ENCODE measurements at places on chromosomes 6 and 20.

- DNase-seq, result no peak
Observed at GRCh38 chr6:7557652-7558051, 16.2 kb downstream of the DSP start.

DNA sequence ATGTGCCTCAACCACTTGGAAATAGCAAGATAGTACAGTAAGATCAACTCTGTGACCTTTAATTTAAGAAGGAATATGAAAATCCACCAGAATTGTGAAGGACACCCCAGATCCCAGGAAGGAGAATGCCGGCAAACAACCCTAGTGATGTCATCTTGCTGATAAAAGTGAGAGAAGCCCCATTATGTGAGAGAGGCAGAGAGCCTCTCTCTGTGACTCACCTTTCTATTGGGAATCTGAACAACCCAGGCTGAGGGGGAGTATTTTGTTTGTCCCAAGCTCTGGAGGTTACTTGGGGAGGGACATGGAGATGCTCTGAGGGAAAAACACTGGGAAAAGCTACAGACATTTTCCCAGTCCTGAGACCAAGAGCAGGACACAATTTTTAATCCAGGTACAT lies 188.3 kb upstream of the FERMT1 start:
- DNase-seq, result no peak

GRCh38 chr6:44404022-44404714 lies 16.7 kb downstream of the CDC5L start:
- no peak for DNase-seq

GRCh38 chr20:16616317-16616716 lies 43.1 kb upstream of the KIF16B start:
- DNase-seq, result no peak

DNA sequence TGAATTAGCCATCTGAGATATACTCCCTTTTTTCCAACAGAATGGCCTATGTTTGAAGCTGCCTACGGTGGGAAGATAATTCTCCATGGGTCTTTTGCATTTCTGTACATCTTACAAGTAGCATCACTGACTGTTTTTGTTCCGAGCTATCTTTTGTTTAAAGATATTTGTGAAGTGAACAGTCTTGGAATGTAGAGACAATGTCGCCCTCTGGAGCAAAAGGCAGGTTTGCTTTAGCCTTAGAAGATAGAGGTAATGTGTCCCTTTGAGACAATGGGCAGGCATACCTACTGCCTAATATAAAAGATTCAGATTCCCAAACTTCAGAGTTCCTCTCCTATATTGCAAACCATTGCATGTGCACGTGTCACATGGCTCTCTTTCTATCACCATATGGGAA lies 347.8 kb upstream of the CNR1 start:
- DNase-seq, result no peak

DNA sequence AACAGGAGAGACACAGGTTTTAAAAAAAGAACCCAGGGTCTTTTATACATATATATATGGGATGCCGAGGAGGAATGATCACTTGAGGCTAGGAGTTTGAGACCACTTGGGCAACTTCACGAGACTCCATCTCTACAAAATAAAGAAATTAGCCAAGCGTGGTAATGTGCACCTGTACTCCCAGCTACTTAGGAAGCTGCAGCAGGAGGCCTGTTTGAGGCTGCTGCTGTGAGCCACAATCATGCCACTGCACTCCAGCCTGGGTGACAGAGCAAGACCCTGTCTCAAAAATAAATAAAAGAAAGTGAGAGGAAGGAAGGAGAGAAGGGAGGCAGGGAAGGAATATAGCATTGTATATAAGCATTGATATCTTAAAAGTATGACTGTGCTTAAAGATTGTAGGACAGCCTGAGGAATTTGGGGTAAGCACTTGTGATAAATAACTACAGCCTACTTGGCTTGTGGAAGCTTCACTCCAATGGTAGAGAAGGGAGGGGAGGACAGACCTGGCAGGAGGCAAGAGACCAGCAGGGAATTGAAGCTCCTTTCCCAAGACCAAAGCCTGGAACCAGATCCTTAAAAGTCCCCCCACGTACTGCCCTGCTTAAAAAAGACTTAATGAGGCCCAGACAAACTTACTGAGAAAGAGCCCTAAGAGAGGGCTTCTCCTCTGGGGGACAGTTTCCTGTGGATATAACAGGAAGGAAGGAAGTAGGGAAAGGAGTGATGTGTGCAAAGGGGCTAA lies 2.5 kb upstream of the SNTA1 start:
- no peak for DNase-seq

DNA sequence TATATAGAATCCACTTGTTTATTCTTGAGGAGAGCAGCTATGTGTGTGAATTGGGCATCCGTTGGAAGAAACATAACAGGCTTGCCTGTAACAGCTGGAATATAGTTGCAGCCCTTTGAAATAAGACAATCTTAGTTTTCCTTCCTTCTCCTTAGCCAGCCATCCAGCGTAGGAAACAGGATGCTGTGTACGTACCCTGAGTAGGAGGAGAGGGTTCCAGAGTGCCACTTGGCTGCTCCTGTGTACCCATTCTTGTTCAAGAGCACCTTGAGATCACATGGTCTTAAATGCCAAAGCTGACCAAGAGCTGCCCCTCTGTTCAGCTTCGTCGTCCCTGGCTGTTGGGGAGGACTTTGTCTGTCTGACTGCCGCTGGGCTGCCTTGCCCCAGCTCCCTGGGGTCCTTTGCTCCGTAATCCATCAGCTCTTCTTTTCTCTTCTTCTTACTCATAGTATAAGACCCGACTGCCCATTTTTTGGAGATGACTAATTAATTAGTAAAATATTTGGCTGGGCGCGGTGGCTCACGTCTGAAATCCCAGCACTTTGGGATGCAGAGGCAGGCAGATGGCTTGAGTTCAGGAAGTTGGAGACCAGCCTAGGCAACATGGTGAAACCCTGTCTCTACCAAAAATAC lies 49.0 kb downstream of the RREB1 start:
- no peak for DNase-seq

DNA sequence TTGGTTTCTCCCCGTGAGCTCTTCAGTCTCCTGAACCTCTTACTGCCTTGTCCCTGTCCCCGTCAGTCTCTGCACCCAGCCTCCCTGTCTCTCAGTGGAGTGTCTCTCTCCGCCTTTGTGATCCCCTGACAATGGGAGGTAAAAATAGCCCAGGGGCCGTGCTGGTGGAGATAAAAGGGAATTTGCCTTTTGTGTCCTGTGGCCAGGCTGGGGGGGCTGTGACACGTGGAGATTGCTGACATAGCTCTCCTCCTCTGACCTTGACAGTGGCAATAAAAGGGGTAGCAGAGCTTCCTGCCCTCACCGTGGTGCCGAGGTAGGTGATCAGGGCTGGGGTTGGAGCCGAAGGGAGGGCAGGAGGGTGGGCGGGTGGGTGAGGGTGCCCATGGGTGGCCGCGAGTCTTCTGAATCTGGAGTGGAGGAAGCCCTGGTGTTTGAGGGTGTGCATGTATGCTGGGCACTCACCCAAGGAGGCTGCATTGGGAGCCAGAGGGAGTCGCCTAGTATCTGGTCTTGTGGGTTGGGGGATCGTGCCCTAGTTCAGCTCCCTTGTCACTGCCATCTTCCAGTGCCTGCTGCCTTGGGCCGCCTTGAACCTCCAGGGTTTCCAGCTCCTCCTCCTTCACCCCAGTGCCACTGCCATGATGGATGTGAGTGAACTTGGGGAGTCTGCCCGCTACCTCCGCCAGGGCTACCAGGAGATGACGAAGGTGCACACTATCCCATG lies 21.9 kb downstream of the MYH7B start:
- no peak for DNase-seq

GRCh38 chr20:23928788-23929187 lies 49.2 kb upstream of the CST5 start:
- DNase-seq, result no peak

DNA sequence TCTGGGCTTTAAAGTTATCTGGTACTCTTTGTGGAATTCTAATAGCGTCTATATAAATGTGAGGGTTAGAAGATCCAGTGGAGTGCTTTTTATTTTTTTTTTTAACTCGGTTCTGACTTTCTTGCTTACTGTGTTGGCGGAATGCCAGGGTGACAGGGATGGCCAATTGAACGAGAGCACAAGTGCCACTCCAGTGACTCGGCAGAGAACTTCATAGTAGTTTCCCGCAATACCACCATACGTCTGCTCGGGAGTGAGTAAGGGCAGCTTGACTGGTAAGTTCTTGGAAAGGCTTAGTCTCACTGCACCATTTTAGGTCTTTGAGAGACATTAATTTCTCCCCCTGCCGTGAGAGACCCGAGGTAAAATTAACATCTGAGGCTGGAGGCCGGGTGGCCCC lies 49.4 kb upstream of the TULP1 start:
- no peak for DNase-seq

DNA sequence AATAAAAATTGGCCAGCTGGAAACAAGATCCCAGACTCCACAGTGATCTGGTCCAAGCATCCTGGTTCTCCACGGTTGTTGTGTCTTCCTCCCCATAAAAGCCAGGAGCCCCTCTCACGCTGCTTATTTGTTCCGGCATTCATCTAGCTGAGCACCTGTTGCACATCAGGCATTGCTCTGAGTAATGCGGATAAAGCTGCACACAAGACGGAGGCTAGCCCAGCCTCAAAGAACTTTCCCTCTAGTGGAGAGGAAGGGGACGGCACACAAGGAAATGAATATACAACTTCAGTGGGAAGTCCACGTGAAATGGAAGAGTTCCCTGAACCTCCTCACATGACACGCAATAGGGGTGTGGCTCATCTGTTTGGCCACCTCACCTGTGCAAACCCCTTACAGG lies 30.3 kb upstream of the NXT1 start:
- DNase-seq, result no peak

GRCh38 chr6:101326411-101326810 lies 67.1 kb upstream of the GRIK2 start:
- no peak for DNase-seq

DNA sequence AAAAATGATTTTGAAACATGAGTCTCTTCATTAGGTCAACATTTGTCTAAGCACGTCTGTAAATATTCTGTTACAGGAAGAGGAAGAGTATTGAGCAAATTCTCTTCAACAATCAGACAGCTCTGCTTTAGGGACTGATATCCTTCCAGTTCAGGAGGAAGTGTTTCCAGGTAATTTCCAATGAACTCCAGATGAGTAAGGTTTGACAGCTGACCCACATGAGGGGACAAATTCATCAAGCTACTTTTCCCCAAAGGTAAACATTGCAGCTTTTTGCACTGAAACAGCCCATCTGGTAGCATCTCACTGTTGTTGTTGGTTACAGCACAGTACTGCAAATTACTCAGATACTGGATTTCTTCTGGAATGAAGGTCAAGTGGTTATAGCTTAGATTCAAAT lies 18.1 kb downstream of the ENPP1 start:
- DNase-seq, result no peak

DNA sequence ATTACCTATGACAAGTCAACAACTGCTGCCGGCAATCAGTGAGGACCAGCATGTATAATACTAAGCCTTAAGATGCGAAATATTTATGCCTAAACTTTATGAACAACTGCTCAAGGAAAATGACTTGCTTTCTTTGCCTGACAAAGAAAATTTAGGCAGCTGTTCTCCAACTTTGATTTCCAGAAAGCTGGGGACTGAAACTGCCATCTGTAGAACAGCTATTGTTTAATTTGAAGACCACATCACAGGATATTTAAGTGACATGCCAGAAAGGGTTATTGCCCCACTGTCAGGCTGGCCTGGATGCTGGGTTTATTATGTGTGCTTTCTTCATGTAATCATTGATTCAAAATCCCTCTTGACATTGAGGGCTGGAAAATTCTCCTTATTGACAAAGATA lies 153.9 kb upstream of the ENPP5 start:
- no peak for DNase-seq

DNA sequence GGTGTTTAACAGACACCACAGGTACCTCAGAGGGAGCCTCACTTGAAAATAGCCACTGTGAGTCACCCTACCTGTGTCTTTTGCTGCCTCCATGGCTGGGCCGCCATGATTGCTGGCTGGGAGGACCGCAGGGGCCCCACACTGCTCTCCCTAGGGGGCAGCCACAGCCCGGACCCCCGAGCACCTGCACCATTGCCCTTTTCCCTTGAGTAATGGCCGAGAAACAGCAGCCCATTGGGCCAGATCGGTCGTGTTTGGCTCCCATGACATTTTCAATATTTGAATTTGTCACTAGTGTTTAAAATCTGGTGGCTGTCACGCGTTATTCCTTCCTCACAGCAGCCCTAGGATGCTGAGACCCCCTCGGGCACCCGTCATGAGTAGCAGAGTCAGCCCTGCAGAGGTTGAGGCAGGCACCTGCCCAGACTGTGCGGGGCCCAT lies 6.7 kb downstream of the ZBP1 start:
- DNase-seq, result no peak
